ENCODE measurements at places on chromosomes 5 and 9.

- DNase-seq = no peak
Observed at GRCh38 chr5:169412831-169413230, 111.9 kb upstream of the SLIT3 start.

DNA sequence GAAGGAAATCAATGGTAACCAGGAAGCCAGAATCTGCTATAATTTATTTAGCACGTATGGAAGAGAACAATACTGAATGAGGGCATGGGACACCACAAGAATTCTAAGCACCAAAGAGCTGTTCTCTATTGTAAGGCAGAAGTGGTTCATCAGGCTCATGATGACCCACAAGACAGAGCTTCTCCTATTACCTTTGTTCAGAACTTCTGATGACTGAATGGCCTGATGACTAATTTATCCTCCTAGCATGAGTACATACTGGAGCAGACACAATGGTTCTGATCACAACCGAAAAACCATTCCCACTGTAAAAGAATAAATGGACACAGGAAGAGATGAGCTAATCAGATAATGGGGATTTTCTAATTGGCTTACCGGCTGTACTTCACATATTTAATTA lies 329.8 kb upstream of the PDE4D start:
- no peak for DNase-seq

DNA sequence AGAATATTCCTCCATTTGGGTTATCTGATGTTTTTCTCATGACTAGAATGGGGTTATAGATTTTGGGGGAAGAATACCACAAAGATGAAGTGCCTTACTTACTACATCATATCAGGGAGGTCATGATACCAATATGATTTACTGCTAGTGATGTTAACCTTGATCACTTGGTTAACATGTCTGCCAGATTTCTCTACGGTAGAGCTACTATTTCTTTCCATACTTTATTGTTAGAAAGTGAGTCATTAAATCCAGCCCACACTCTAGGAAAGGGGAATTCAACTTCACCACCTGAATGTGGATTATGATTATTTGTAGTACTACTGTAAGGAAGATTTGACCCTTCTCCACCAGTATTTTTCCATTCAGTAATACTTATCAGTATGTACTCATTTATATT lies 64.7 kb downstream of the UBE2R2 start:
- DNase-seq = no peak

DNA sequence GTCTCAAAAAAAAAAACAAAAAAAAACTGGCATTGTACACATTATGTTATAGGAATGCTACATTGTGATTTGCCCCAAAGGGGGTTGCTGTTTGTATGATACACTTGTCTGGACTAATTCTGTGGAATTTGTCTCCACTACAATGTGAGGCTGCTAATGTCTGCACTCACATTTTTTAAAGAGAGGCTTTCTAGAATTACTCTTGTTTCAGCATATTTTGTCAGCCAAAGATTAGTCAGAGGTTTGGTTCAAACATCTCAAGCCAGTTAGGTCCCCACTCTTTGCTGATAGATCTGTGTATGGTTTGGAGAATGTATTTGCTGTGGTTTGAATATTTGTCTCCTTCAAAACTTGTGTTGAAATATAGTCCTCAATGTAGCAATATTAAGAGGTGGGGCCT lies 59.3 kb upstream of the ZNF169 start:
- DNase-seq = no peak

- DNase-seq = no peak
Observed at GRCh38 chr9:125612616-125613015, 94.4 kb downstream of the MAPKAP1 start.

- DNase-seq = no peak
Observed at GRCh38 chr9:125172031-125172755, 17.4 kb downstream of the PPP6C start.

DNA sequence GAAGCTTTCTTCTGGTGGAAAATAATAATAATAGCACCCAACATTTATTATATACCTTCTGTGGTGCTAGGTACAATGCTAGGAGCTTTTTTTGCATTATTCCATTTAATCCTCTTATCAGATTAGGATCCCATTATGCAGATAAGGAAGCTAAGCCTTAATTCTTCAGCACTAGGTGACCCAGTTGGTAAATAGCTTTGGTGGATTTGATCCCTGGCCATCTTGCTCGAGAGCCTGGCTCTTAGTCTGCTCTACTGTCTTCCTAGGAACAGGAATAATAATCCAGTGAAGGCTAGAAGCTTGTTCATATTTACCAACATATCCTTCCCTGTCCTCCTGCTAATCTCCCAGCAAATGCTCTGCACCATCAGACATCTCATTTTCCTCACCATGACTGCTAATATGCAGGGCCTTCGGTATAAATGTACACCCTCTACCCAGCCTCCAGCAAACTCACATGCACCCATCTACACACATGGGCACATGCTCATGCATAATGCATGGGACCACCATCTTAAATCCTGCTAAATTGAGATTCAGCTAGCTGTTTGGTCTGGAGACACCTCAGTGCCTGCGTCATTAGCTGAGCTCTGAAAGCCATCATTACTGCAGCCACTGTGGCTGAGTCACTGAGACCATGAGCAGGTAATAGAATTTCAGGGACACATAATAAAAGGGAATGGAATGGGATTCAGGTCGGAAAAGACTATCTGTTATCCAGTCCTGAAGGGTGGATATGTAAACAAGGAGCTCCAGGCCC lies 87.5 kb downstream of the TRIM32 start:
- no peak for DNase-seq

DNA sequence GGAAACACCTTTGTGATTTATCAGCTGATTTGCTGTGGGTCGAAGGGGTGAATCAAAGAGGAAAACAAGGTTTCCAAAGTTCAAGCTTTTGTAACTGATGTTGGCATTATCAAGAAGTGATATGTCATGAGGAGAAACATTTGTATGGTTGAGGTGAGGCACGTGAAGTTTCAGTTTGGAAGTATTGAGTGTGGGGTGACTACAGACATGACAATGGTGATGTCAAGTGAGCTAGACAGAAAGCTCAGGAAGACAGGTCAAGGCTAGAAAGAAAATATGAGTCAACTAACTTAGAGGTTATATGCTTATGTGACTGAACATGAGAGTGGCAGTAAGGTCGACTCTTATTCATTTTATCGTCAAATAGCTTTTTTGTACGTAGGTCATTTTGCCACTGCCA lies 99.1 kb downstream of the RAB3C start:
- DNase-seq = no peak

DNA sequence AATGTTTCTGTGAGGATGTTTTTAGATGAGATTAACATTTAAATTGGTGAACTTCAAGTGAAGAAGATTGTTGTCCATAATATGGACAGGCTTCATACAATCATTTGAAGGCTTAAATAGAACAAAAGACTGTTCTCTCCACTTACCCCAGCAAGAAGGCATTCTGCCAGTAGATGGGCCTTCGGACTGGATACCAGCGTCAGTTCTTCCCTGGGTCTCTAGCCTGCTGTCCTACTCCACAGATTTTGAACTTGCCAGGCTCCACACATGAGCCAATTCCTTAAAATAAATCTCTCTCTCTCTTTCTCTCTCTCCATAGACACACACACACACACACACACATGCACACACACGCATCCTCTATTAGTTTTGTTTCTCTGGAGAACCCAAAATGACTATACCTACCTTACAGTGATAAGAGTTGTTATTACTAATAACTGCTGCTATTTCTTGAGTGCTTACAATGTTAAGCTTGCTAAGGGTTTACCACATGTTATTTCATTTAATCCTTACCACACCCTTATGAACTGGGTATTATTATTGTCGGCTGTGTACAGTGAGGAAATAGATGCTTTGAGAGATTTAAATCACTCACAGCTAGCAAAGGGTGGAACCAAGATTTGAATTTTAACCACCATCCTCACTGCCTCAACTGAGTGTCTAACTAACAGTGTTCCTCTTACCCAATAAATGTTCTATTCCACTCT lies 19.8 kb upstream of the IQGAP2 start:
- no peak for DNase-seq

DNA sequence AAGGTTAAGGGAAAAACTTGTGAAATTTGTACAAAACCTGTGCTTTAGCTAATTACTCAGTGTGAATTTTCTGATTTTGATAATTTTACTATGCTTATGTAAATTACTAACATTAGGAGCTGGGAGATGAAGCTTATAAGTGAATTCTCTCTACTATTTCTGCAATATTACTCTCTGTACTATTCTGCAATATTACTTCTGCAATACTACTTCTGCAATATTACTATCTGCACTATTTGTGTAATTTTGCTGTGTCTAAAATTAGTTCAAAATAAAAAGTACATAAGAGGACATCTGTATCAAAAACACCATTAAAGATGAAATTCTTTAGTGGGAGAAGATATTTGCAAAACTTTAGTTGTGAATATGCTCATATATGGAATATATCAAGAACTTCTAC lies 62.9 kb downstream of the C9 start:
- DNase-seq = no peak

- no peak for DNase-seq
Observed at GRCh38 chr5:67827541-67827940, 388.0 kb upstream of the PIK3R1 start.

GRCh38 chr5:66002415-66002814 lies 76.0 kb downstream of the ERBIN start:
- DNase-seq = no peak

DNA sequence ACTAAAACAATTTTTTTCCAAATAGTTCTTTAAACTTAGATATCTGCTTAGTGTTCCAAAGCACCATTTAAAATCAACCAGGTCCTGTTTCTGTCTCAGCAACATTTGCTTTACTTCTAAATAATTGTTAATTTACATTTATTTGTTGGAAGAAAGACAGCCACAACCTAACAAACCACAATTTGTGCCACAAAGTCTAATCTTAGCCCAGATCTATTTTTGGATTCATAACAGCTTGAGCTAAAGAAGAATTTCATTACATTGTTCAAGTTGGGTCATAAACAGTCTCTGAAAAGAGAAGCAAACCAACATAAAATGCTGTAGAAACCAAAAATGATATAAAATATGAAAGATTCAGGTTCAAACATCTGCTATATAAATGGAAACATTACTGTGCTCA lies 24.4 kb downstream of the MLLT3 start:
- no peak for DNase-seq

DNA sequence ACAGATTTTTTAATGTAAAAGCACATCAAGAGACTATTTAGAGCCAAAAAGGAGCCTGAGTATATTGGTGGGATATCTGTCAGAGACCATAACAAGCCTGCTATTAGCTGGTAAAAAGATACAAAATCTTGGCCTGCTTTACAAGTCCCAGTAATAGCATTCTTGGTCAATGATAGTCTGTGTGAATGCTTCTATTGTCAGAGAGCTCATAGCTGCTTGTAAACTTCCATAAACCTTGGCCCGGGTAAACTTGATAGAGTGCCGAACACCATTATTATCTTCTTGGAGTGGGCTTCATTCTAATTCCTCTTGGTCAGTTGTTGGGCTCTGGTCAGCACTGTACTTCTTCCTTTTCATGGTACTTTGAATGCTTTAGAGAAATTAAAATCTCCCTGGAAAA lies 64.0 kb downstream of the UBAP1 start:
- no peak for DNase-seq

DNA sequence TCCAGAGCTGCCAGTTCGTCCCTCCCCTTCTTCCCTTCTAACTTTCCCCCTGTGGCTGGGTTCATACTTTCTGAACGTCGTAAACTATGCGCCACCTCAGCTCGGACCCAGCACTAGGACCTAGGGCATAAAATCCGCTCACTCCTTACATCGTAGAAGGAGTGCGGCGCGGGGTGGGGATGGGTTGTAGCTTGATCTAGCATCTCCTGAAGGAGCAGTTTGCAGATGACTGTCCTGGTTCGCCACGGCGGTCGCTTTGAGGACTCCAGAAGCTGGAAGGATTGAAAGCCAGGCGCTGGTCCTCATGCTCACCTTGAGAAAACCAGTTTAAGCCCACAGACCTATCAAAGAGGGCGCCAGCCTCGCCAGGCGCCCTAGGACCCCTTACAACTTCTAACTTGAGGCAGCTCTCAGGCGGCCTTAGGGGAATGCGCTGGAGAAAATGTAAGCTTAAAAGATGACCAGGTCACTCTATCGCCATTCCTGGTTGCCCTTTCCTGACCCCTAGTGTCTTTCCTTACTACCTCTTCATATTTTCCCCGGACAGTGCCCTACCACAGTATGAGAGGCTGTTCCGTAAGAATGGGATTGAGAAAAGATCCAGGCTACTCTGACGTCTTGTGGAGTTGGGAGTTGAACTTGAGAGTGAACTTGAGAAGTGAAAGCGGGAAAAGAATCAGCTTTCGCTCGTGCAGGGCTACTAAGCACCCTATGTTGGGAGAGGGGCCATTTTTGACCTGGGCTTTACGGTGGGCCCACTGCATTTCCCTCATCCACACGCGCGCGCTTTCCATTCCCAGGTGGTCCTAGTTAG lies 2.8 kb downstream of the RORB start:
- no peak for DNase-seq

DNA sequence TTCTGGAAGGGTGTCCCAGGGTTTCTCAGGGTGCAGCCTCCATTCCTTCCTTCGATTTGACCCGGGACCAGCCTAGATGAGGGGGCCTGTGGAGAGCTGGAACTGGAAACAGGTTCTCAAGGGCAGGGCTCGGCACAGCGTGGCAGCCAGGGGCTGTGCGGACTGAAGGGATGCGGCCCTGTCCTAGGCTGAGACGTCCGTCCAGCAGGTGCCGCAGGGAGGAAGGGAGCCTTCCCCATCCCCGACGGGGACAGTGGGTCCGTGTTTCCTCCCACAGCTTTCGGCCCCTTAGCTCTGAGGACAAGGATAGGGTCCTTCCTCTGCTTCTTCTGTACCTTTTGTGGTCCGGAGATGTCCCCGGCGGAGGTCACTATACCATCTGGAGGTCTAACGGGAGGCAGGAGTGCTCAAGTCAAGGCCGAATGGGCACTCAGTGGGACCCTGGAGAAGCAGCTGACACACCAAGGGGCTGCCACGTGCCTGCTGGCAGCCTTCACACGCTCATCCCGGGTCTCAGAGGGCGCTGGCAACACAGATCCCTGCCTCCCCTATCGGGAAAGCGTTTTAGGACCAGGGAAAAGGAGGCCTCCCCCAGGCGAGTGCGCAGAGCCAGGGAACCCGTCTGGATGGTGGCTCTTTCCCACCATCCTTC lies 49.9 kb downstream of the USP20 start:
- no peak for DNase-seq

- no peak for DNase-seq
Observed at GRCh38 chr5:149544028-149544420, 7.2 kb downstream of the CSNK1A1 start.

GRCh38 chr5:158126442-158127405 lies 267.8 kb upstream of the CLINT1 start:
- no peak for DNase-seq
